ENCODE measurements at places on chromosomes 2 and 18. TPM values are rescaled to one million over a fixed set of nuclear protein-coding genes. Genes with fewer than 3 reads are reported as not detected.

UGT1A3 gene
- not detected for total RNA-seq

ACYP2 gene
- total RNA-seq, result 11.5 TPM

LIMS3 gene
- 2.6 TPM for total RNA-seq

GDF7 gene
- total RNA-seq, result not detected

TDRD15 gene
- not detected for total RNA-seq

- DNase-seq, result no peak
- no peaks in the 10 kb centered on the region for H3K36me3 ChIP-seq
- no peak overlapping the region for H3K27ac ChIP-seq
- no peaks in the 10 kb centered on the region for H3K27me3 ChIP-seq
- no peaks in the 10 kb centered on the region for H3K4me1 ChIP-seq
- no peak overlapping the region for H3K4me3 ChIP-seq
These were observed 1.6 kb downstream of the GALNT13 start for GRCh38 chr2:153873052-153874048.

DNA sequence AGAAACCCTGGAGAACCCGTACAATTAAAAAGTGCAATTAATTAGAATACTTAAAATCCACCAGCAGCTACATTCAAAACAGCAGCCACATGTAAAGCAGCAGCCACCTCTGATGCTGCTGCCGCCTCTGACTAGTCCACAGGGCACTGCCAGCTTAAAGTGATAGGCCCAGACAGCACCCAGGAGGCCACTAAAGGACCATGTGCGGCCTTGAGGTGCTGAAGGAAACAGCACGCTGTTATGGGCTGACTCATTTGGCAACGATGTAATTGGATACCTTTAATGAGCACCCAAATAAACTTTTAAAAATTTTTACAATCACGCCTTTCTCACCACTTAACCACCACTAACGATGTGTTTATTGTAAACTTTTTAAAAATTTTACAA, 209.3 kb upstream of the NCKAP5 start:
- no peaks in the 10 kb centered on the region for H3K4me1 ChIP-seq
- H3K4me3 ChIP-seq, result no peak overlapping the region
- no peaks in the 10 kb centered on the region for H3K27me3 ChIP-seq
- DNase-seq, result no peak
- no peak overlapping the region for H3K27ac ChIP-seq

GRCh38 chr18:62634979-62635630, 80.2 kb upstream of the PHLPP1 start:
- no peak overlapping the region for H3K4me3 ChIP-seq
- H3K36me3 ChIP-seq, result no peaks in the 10 kb centered on the region
- no peak for DNase-seq
- no peak overlapping the region for H3K27ac ChIP-seq
- H3K4me1 ChIP-seq, result no peaks in the 10 kb centered on the region
- no peaks in the 10 kb centered on the region for H3K27me3 ChIP-seq

DNA sequence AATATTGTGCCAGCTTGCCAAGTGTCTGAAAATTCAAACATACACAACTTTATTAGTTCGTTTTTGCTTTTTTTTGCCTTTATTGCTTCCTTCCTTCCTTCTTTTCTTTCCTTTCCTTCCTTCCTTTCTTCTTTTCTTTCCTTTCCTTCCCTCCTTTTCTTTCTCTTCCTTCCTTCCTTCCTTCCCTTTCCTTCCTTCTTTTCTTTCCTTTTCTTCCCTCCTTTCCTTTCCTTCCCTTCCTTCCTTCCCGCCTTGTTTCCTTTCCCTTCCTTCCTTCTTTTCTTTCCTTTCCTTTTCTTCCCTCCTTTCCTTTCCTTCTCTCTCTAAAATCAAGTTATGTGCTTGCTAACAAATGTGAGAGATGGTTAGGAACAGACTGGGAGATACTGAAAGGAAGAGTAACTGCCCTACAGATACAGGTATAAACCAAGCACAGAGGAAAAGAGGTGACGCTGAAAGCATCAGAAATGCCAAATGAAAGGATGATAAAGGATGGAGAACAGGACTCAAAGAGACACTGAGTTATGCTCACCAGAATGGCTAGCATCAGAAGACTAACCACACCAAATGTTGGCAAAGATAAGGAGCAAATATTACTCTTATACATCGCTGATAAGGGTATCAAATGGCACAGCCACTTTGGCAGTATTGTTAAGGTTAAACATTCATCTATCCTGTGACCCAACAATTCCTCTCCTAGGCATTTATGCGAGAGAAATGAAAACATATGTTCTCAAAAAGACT, 151.6 kb downstream of the MREG start:
- no peak overlapping the region for H3K27ac ChIP-seq
- DNase-seq, result no peak
- no peaks in the 10 kb centered on the region for H3K4me1 ChIP-seq
- no peaks in the 10 kb centered on the region for H3K27me3 ChIP-seq
- H3K36me3 ChIP-seq, result no peaks in the 10 kb centered on the region

DNA sequence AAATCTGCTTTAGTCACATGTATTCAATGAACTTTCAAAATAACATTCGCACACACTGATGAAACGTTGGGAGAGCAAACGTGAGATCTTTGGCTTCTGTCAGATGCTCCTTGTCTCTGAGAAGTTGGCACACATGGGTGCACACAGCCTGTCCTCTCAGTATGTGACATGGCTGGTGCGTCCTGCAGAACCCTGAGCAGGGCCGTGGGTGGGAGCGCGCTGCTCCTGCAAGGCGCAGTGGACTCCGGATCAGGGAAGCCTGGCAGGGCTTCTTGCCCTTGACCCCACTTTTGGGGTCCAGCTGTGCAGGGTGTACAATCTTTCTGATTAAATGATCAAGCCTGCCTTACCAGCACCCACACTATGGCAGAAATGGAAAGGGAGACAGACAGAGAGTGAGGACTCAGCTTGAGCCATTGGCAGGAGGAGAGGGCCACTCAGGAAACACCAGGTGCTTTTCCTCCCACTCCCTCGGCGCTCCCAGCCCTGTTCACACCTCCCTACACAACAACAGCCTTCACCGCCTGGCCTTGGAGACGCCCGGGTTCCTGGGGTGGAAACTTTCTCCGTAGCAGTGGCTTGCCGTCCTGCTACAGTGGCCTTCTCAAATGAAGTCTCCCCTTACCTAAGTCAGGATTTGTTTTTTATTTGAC, 108.4 kb upstream of the SNTG2 start:
- no peaks in the 10 kb centered on the region for H3K4me1 ChIP-seq
- DNase-seq, result no peak
- H3K36me3 ChIP-seq, result no peaks in the 10 kb centered on the region
- H3K4me3 ChIP-seq, result no peak overlapping the region
- no peak overlapping the region for H3K27ac ChIP-seq

GRCh38 chr2:69993048-69993565, 31.7 kb upstream of the ASPRV1 start:
- no peaks in the 10 kb centered on the region for H3K36me3 ChIP-seq
- H3K27ac ChIP-seq, result no peak overlapping the region
- no peak for DNase-seq

GRCh38 chr2:236818281-236819045, 248.8 kb downstream of the ACKR3 start:
- DNase-seq, result no peak
- no peaks in the 10 kb centered on the region for H3K27me3 ChIP-seq
- H3K36me3 ChIP-seq, result no peaks in the 10 kb centered on the region
- H3K27ac ChIP-seq, result no peak overlapping the region
- H3K4me1 ChIP-seq, result no peaks in the 10 kb centered on the region
- no peak overlapping the region for H3K4me3 ChIP-seq
